ENCODE measurements at places on chromosomes 13 and 19.

DNA sequence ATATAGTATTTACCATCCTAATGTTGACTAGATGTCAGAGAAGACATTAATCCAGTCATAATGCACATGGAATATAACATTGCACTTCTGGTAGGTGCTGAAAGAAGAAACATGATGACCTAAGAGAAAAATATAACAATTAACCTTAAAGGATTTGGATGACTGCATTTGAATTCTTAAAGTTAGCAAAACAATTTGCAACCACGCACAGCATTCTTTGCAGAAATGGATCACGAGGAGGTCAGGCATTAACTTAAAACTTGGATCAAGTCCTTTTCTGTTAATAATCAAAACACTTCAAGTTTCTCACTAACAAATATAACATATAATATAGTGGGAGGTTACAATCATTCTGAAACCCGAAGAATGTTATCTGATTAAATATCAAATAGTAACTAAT is 525.0 kb upstream of the SLITRK6 start:
- no peak for DNase-seq

DNA sequence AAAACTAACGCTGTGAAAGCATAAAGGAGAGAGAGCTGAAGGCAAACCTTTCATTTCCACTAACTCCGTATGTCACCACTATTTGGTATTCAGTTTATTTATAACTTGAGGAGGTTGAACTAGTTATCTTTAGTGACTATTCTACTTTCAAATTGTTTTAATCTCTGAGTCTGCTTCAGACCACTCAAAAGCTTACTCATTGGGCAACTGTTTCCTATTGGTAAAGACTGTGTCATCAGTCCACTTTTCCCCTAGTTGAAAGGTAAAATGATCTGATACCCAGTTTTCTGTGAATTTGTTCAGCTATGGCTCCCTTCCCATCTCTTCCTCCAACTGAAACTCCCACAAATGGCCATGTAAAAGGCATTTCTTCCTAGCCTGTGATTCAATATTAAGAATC is 39.1 kb downstream of the TEX26 start:
- DNase-seq: no peak

DNA sequence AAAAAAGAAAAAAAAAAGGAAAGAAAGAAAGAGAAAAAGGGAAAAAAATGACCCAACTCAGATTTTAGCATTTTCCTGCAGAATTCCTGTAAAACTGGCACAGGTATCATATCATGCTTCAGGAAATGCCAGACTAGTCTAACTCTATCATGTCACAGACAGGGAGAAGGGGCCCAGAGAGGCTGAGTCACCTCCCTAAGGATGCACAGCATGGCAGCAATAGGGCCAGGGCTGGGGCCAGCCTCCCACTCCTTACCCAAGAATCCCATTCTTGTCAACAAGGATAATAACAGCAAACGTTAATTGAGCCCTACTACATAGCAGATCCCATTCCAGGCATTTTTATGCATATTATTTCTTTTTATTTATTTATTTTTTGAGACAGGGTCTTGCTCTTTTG is 8.5 kb downstream of the GPR4 start:
- DNase-seq: no peak

GRCh38 chr19:15129856-15130585 is 22.8 kb downstream of the SYDE1 start:
- peak; percentile 55 for DNase-seq

- DNase-seq: no peak
These were observed 275.3 kb downstream of the TEX29 start for GRCh38 chr13:111595791-111596190.

DNA sequence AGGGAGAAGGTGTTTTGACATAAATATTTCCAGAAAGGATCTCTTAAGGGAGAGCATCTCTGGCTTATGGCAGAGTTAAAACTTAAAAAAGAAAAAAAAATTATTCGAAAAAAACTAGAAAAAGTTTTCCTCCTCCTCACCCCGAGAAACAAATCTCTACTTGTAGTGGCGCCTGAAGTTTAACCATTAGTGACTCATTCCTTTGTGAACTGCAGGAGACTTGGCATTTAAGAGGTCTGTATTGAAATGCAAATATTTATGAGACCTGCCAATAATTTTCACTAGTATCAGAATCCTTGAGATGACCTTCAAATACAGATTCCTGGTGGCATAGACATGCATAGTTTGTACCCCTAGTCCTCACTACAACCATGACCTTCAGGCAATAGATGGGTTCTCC is 64.9 kb upstream of the MED4 start:
- DNase-seq: no peak

GRCh38 chr13:36887758-36888521 is 32.1 kb downstream of the SMAD9 start:
- DNase-seq: no peak

GRCh38 chr13:84431646-84432045 is 549.4 kb upstream of the SLITRK1 start:
- DNase-seq: no peak

- DNase-seq: no peak
These were observed 278.5 kb upstream of the HTR2A start for GRCh38 chr13:47175172-47175866.

DNA sequence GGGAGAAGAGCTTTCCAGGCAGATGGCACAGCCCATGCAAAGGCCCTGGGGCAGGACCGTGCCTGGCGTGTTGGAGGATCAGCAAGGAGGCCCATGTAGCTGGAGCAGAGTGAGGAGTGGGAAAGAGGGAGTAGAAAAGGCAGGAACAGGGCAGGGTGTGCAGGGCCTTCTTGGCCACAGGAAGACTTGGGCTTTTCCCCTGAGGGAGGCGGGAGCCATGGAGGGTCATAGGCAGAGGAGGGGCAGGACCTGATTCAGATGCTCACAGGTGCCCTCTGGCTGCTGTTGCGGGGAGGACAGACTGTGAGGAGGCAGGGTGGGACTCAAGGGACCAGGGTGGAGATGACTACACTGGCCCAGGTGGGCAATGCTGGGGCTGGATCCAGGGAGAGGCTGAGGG is 13.8 kb upstream of the PTPRS start:
- DNase-seq: peak; percentile 21

DNA sequence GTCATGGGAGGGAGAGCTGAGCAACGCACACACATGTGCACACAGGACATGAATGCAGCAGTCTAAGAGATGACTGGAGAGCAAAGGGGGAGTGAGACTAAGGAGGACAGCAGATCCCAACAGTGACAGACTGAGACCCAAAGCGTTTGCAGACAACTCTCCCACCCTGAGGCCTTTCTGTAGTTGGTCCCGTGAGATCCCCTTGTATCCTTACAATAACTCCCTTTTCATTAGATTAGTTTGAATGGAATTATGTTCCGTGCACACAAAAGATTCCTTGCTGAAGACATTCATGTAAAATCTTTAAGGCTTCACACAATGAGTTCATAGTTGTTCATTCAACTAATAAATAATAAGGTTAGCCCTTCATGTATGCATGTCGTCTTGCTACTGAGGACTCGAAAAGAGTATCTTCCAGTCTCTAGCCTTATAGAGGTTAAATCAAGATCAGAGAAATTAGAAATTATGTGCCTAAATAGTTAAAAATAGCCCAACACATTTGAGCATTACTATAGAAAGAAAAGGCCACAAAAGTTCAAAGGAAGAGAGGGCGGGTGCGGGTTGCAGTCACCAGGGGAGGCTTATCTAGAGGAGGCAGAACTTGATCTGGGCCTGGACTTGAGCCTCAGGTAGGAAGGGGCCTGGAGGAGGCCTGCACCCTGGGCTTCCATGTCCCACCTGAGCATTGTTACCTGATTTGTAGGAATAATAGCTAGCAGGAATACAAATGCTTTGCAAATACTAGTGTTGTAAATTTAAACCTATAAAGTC is 3.1 kb upstream of the GTF3A start:
- no peak for DNase-seq

GRCh38 chr13:95349267-95349666 is 48.0 kb upstream of the ABCC4 start:
- DNase-seq: no peak

GRCh38 chr13:105737688-105738087 is 797.8 kb downstream of the EFNB2 start:
- no peak for DNase-seq

DNA sequence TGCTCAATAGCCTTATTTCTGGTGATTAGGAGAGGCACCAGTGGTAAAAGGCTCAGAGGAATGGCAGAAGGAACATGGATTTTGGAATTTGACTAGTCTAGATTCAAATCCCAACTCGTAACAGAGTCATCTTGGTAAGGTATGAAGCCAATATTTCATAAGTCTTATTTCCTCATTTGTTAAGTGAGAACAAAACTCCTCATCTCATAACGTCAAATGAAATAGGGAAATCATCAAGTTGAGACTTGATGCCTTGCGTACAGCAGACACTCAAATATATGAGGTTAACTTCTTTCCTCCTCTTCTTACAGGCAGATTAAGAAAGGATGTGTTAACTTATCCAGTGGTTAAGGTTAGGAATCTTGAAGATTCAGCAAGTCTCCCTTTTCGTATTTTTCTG is 189.2 kb downstream of the DLEU7 start:
- DNase-seq: no peak

GRCh38 chr13:53357582-53357981 is 329.0 kb downstream of the OLFM4 start:
- peak; percentile 8 for DNase-seq

DNA sequence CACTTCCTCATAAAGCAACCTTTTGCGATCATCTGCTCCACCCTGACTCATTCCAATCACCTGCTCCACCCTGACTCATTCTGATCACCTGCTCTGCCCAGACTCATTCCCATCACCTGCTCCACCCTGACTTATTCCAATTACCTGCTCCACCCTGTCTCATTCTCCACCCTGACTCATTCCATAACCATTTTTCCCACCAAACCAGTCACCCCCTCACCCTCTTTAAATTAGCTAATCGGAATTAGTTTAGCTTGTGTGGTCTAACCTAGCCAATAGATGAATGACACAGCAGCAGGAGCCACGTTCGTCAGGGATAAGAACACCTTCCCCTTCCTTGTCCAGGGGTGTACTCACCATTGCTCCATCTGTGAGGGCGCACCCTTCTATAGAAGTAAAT is 134.0 kb downstream of the COG6 start:
- DNase-seq: no peak

- DNase-seq: no peak
These were observed 4.0 kb upstream of the ZNF8 start for GRCh38 chr19:58274771-58275201.

GRCh38 chr13:90385781-90386489 is 961.6 kb upstream of the MIR17HG start:
- DNase-seq: no peak

- DNase-seq: peak; percentile 39
These were observed 19.8 kb downstream of the STK24 start for GRCh38 chr13:98556968-98557631.

DNA sequence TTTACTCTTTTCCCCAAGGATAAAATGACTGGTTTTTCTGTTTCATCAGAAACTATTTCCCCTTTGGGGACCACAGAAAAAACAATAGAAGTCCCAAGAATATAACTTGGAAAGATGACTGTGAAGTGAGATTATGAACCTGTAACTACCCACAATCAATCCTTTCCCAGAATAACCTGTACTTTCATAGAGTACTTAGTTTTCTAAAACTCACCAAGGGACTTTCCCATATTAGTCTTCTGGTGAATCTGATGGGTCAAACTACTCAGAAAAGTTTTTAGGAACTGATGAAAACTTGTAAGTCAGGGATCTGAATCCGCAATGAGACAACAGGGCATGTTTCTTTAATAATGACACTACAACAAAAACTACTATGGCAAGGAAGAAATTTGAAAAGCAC is 62.6 kb downstream of the STK24 start:
- no peak for DNase-seq

- no peak for DNase-seq
These were observed 35.5 kb upstream of the LDLR start for GRCh38 chr19:11053817-11054195.

- DNase-seq: no peak
These were observed 52.5 kb downstream of the MTUS2 start for GRCh38 chr13:28872427-28873176.

GRCh38 chr13:30088312-30088855 is 219.0 kb downstream of the KATNAL1 start:
- DNase-seq: no peak

DNA sequence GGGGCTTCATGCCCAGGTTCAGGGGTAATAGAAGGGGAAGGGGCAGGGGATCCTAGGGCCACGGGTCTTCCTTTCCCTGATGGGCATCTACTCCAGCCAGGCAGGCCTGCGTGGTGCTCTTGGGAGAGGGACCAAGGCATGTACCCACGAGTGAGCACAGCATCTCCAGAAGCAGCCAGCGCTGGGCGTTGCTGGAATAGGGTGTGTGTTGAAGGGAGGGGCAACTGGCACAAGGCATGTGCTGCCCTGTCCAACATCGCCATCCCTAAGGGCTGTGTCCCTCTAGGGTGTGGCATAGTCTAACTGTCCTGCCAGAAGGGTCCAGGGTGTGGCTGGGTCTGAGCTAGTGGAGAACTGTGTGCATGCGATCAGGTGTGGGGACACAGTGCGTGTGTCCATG is 2.9 kb downstream of the NOTCH3 start:
- DNase-seq: no peak

GRCh38 chr19:10043286-10043927 is 30.1 kb downstream of the RDH8 start:
- DNase-seq: no peak

GRCh38 chr13:106061781-106062180 is 473.7 kb downstream of the EFNB2 start:
- no peak for DNase-seq

DNA sequence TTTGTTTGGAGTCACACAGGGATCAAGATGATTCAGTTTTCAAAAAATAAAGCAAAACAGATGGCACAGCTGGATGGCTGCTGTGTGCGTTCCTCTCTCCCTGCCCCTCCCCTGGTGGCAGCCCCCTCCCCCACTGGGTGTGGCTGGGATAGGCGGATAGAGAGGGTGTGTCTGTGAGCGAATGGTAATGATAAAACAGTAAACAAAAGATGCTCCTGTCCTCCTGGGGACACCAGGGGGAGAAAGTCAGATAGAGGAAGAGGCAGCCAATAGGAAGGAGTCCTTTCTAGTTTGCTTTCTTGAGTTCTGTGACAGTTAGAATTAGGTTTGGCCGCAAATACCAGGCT is 6.5 kb downstream of the TMEM255B start:
- no peak for DNase-seq

DNA sequence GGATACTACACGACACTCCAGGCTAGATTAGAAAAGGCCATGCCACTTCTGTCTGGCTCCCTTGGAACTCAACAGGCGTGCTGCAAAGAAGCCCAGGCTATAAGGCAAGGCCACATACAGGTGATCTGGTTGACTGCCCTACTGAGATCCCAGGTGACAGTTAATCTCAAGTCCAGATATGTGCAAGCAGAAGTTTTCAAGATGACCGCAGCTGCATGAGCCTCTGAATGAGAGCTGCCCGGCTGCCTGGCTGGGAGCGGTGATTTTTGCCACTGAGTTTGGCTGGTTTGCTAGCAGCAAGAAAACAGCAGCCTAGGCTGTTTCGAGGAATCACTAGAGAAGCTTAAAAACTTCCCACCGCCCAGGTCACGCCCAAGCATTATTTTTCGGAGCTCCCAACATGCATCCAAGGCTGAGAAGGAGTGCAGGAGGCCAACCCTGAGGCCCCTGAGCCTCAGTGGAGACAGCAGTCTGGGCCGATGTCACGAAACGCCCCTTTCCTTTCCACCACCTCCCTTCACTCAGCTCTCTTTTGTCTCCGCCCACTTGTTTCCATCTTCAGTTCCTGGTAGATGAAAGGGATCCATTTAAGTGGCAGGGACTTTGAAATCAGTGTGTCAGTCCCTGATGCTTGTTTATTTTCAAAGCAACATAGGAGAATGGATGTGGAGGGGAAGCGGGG is 14.0 kb upstream of the URI1 start:
- no peak for DNase-seq

Measured in activated CD4-positive, alpha-beta memory T cell treated with anti-CD3 and anti-CD28 coated beads for 36 hours (primary cell).